ENCODE measurements at places on chromosomes 5 and 9.

- DNase-seq = no peak
These were observed 59.0 kb downstream of the SCAMP1 start for GRCh38 chr5:78419396-78419795.

DNA sequence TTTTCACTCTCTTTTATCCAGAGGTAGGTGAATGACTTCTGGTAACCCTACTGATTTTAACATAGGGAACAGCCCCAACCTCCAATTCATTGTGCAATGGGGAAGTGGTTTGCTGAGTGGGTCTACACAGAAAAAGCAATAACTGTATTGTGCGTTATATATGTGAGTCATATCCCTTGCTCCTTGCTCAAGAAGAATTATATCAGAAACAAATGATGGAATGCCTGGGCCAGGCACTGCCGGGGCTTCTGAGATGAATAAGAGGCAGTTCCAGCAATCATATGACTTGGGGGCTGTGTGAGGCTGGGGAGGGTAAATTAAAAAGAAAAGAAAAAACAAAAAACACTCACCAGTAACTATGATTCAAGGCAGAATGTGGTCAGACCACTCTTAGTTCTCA lies 79.2 kb upstream of the ABCA1 start:
- no peak for DNase-seq

- no peak for DNase-seq
These were observed 340.4 kb upstream of the RGMB start for GRCh38 chr5:98433022-98433421.

- no peak for DNase-seq
These were observed 414.1 kb downstream of the MLLT3 start for GRCh38 chr9:20208226-20208625.

DNA sequence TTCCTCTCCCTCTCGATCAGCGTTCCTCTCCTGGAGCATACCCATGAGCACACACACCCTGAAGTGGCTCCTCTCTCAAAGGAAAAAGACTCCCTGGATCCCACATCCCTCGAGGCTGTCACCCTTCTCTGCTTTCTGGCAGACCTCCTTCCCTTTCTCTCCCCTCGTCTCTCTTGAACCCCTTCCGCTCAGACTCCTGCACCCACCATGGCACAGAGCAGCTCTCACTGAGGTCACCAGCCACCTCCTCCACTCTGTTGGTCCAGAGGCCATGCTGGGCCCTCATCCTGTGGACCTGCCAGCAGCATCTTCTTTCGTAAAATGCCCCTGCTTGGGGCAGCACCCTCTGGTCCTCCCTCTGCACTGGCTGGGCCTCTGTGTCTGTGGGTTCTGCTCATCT lies 5.7 kb downstream of the B4GALT7 start:
- DNase-seq = no peak

DNA sequence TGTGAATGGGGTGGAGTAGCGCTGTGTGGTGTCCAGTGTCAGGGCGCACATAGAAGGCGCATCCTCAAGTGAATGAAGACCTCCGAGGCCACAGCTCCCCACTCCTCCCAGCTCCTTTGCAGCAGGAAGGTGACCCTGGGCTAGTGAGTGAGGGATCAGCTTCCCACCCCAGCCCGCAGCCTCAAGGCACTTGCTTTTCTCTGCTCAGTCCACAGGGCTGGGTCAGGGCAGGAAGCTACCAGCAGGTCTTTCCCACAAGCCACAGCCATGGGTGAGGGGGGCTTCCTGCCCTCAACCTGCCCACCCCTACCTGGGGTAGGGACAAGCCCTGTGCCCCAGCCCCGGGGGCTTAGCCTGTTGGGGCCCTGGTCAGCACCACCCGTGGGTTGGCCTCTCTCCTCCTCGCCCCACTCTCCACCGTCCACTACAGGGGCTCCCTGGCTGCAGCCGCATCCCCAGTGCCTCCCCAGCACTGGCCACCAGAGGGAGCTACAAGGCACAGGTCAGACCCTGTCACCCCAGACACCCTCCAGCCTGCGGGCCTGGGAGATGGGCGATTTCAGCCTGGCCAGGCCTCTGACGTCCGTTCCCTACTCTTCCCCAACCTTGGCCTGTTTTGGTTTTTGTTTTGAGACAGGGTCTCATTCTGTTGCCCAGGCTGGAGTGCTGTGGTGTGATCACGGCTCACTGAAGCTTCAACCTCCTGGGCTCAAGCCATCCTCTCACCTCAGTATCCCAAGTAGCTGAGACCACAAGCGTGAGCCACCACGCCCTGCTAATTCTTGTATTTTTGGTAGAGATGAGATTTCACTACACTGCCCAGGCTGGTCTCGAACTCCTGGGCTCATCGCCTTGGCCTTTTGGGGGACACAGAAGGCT lies 1.3 kb upstream of the ABCA2 start:
- peak; percentile 40 for DNase-seq

GRCh38 chr9:18889550-18889949 lies 143.5 kb downstream of the SAXO1 start:
- no peak for DNase-seq

DNA sequence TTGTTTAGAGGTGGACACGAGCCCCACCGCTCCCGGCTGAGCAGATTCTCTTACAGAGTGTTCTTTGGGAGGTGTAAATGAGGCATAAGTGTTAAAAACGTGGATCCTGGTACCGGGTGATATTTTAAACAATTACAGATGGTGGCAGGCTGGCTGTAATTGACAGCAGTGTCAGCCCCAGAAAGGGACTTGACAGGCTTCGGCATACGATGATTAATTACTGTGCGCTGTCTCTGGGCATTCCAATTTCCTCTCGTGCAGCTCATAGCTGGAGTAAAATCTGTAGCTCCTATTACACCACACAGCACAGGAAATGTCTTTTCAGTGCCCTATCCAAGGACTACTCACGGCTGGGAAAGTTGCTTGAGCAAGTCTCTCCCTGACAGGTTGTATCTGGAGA lies 305.4 kb upstream of the IRX2 start:
- peak; percentile 83 for DNase-seq

- DNase-seq = no peak
These were observed 217.2 kb upstream of the WWC1 start for GRCh38 chr5:168073991-168074800.

DNA sequence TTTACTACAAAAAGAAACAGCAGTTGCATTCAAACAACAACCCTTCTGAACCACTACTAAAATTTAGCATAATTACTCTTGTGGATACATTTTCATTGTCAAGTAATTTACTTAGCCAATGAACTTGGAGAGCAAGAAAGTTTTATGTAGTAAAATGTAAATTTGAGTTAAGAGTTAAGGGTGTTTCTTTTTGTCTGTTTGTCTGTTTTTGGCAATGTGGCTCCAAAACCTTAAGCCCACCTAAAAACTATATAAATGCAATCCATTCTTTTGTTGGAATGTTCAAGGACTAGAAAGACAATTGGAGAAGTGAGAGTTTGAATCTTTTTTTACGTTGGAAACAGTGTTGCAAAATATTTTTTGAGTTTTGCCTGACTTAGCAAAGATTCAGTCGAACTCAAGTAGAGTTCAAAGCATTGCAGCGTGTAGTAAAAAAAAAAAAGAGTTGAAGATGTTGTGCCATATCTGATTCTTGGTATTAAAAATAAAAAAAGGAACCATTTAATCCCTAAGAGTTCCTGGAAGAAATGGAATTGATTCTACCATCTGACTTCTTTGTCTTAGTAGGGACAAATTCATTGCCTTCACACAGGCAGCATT lies 867 bp downstream of the SYK start:
- peak; percentile 39 for DNase-seq

GRCh38 chr9:28820741-28821140 lies 1247.5 kb upstream of the C9orf72 start:
- no peak for DNase-seq

DNA sequence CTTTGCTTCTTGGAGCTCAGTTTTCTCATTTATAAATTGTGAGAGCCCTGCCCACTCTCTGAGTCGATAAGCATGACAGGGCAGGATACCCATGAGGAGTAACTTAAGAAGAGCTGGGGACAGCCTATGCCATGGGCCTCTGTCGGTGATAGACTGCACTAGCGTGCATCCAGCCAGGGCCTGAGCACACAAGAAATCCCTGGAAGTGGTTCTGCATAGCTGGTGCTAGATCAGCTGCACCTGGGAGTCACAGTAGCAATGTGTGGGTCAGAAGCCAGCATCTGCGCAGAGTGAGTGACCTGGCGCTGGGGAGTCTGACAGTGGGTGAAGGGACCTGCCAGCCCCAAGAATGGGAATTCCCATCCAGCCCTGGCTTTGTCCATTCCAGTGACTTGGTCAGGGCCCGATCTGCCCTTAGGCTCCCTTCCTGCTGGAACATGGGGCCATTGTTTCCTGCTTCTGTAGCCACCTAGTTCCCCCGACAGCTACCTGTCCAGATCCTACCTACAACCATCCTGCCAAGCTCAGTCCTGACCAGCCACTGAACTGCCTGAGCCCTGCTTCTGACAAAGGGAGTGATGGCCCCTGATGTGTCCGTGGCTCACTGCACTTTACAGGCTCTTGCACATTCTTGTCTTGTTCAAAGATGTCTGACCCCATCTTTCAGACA lies 35.9 kb upstream of the NANS start:
- DNase-seq = no peak

- DNase-seq = peak; percentile 91
These were observed at the start of gene FAM200C for GRCh38 chr5:160399402-160400353. Gene FAM200C (minus strand): TSS chr5:160400054. CDS start chr5:160395490, 4,564 bp downstream.

- no peak for DNase-seq
These were observed 45.7 kb upstream of the PIK3R1 start for GRCh38 chr5:68169903-68170302.

GRCh38 chr9:5886114-5886939 lies 4.4 kb upstream of the MLANA start:
- DNase-seq = peak; percentile 51

GRCh38 chr5:68054638-68055037 lies 160.9 kb upstream of the PIK3R1 start:
- no peak for DNase-seq

DNA sequence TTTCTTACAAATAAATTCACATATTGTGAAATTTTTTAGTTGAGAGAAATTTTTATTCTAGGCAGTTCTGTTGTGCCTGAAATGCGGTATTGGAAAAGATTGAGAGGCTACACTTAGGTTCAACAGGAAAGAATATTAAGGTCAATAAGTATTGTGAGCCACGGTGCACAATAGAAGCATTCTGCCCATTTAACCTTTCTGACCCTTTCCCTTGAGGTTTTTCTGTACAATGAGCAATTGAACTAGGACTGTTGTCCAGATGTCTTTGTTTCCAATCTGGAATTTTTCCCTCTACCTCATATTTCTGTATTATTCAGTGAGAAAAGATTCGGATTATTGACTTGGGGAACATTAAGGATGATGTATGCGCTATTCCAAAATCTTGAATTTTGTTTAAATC lies 205.2 kb downstream of the NR3C1 start:
- no peak for DNase-seq

DNA sequence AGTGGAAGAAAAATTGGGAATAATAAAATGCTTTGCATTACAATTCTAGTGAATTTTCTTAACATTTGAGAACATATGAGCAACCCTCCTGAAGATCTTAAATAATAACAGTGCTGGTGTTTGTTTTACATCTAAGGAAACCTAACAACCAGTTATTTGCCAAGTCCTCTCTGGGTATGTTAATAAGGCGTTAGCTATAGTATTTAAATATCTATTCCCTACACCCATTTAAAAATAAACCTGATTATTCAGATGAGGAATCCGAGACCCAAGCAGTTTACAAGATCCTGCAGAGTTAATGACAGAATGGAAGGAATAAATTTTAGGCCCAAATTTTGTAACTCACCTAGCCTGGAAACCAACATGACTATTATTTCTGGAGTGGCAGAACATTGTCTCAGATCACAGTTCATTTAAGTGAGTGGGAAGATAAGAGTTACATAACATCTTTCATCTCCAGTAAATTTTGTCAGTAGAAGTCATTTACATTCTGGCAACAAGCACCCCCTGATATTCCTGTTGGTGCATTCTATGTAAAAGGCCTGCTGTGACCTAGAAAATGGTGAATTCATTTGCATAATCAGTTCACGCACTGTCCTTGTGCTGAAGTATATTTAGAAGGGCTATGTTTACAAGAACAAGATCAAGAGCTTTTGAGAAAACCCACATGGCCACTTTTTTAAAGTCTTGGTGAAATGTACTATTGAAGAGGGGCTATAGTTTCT lies 148.2 kb downstream of the COX7C start:
- no peak for DNase-seq

- no peak for DNase-seq
These were observed 138.7 kb downstream of the SNX18 start for GRCh38 chr5:54656261-54656728.

DNA sequence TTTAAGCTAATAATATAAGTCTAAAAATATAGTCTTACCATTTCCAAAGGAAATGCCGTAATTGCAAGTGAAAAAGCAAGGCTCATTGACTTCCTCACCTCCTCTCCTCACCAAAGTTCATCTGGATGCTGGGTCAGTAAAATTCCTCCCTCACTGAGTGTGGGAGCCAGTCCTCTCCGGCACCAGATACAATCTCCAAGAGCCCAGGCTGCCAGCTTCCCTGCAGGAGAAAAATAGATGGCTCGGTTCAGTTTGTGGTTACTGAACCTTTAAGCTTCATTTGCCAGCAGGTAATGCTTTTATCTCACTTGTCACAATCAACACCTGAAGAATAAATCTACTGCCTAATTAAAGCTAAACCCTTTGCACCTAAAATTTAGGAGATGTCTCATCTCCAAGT lies 115.3 kb upstream of the VLDLR start:
- no peak for DNase-seq

GRCh38 chr5:138454121-138454520 lies 11.2 kb upstream of the EGR1 start:
- DNase-seq = no peak

- peak; percentile 4 for DNase-seq
These were observed 503.4 kb downstream of the PDE4D start for GRCh38 chr5:59390074-59390659.

DNA sequence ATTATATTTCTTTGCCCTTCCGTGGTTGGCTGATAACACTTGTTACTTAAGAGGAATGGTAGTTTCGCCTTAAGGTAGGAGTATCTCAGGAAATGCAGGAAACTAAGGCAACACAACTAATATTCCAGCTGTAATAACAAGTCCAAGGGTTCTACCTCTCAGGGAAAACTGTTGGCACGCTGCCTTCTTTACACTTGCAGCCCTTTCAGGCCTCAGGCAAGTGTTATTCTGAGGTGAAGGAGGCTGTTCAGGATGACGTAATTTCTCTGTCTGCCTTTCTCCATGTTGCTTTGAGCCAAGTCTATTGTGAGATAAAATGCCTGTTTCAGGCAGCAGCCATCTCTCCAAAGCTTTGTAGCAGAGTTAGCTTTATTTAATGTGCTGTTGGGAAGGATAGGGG lies 38.0 kb downstream of the VCAN start:
- DNase-seq = no peak

Measured in NCI-H2171 treated with DMSO at 0.1 percent for 48 hours (cell line).